ENCODE measurements at places on chromosomes 4 and X.

GRCh38 chr4:108334031-108334430 is 165.3 kb upstream of the LEF1 start:
- DNase-seq = no peak

DNA sequence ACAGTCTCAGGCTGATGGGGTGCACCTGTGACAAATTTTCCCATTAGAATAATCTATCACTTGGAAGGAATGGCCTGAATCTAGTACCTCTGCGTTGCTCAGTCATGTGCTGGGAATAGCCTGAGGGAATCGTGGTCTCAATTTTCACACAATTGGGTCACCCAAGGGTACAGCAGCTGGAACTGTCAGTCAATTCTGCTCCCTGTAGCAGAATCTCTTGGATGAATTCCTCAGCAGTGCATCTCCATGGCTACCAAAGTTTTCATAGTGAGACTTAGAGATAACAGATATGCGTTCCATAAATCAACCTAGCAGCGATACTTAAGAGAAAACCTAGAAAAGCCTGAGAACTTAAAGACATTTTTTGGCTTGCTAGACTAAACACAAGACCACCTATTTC is 288.7 kb upstream of the CTSO start:
- DNase-seq = no peak

- DNase-seq = no peak
These were observed 36.5 kb downstream of the FGFBP1 start for GRCh38 chr4:15901998-15902397.

GRCh38 chr4:38266616-38267015 is 306.4 kb downstream of the PTTG2 start:
- DNase-seq = no peak

- DNase-seq = no peak
These were observed 7.6 kb downstream of the MED14 start for GRCh38 chrX:40727581-40728252.
